Activated B cell treated with CpG ODN at 0.5 μM for 24 hours (primary cell): ENCODE measurements at places on chromosomes 1 and 21. TPM values are rescaled to one million over a fixed set of nuclear protein-coding genes. Genes with fewer than 3 reads are reported as not detected.

- no peak for DNase-seq
Observed at GRCh38 chr1:240413732-240414131, 198.2 kb downstream of the GREM2 start.

DNA sequence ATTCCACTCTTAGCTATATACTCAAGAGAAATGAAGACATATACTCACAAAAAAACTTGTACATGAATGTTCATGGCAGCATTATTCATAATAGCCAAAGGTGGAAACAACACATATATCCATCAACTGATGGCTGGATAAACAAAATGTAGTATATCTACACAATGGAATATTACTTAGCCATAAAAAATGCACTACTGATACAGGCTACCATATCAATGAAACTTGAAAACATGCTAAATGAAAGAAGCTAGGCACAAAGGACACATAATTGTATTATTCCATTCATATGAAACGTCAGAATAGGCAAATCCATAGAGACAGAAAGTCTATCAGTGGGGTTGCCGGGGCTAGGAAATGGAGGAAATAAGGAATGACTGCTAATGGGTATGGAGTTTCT is 67.3 kb downstream of the NUP210L start:
- DNase-seq: no peak

DNA sequence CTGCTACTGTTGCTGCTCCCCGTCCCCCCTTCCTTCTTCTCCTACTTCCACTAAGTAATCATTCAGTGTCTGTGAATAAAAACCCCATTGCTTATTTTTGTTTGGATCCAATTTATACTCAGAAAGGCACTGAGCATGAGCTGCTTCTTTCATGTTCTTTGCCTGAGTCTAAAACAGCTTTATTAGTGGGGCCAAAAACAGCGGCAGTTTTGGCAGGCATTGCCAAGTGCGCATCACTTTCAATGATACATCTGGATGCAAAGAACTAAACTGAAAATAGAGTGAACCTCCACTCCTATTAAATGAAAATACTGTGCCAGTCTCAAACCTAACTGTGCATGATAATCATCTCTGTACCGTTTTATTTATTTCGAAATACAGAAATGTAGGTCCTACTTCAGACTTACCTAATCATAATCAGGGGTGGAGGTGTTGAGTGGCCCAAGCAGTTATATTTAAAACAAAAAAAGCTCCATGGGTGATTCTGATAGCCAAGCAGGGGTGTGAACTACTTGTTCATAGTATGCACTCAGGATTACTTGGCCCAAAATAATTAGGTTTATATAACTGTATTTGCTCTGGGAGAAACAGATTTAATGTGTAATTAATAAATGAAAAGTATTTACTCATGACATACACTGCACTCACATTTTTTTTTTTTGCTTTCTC is 48.4 kb downstream of the NEK7 start:
- no peak for DNase-seq

The FPGT gene
- 10.1 and 12.0 TPM in 2 replicates for total RNA-seq

The TOR3A gene
- total RNA-seq: 59.5 and 60.8 TPM in 2 replicates

The IFI16 gene
- 145 and 160 TPM in 2 replicates for total RNA-seq

The RNF186 gene
- not detected in 2 replicates for total RNA-seq
